ENCODE measurements at places on chromosomes 2 and 18.

GRCh38 chr2:156437272-156437930, 1.2 kb downstream of the GPD2 start:
- no peak for DNase-seq

DNA sequence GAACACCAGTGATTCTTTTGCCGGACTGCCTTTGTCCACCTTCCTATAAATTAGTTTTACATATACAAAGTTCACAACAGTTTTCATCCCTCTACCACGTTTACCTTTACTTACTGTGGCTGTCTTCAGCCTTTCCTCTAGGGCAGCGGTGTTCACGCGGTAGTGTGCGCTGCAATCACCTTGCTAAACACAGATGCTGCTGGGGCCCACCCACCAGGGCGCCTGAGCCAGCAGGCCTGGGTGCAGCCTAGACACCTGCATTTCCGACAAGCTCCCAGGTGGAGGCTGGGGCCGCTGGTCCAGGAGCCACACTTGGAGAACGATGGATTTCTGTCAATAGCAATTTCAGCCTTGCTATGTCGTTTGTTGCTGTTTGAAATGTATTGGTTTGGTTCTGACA, 83.1 kb downstream of the NDUFA10 start:
- DNase-seq: no peak

- DNase-seq: no peak
These were observed 93.5 kb upstream of the MAPRE2 start for GRCh38 chr18:34947711-34948125.

DNA sequence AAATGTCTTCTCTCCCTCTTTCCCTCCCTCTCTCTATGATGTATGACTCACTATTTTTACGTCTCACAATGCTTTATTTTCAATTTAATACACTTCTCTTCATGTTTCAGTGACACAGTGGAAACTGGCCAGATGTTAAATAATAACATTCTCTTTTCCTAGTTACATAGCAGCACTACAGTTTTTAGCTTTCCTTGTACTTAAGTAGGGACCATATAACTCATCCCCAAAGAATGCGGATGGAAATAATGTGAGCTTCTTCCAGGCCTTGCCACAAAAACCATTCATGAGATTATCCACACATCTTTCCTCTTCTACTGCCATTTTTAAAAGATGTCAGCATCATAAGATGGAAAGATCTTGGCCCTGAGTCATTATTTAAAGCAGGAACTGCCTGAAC, 789.4 kb downstream of the LRP1B start:
- no peak for DNase-seq

- no peak for DNase-seq
These were observed 77.9 kb downstream of the NRP2 start for GRCh38 chr2:205760157-205760556.

All from stimulated activated CD8-positive, alpha-beta memory T cell treated with anti-CD3 and anti-CD28 coated beads, Interleukin-7, amount 100 ng/mL, for 1 hour (primary cell).